ENCODE measurements at places on chromosomes 5 and 9. TPM values are rescaled to one million over a fixed set of nuclear protein-coding genes. Genes with fewer than 3 reads are reported as not detected.

GRCh38 chr9:127905004-127905728 lies 5.8 kb upstream of the ST6GALNAC6 start:
- DNase-seq = peak; percentile 69

DNA sequence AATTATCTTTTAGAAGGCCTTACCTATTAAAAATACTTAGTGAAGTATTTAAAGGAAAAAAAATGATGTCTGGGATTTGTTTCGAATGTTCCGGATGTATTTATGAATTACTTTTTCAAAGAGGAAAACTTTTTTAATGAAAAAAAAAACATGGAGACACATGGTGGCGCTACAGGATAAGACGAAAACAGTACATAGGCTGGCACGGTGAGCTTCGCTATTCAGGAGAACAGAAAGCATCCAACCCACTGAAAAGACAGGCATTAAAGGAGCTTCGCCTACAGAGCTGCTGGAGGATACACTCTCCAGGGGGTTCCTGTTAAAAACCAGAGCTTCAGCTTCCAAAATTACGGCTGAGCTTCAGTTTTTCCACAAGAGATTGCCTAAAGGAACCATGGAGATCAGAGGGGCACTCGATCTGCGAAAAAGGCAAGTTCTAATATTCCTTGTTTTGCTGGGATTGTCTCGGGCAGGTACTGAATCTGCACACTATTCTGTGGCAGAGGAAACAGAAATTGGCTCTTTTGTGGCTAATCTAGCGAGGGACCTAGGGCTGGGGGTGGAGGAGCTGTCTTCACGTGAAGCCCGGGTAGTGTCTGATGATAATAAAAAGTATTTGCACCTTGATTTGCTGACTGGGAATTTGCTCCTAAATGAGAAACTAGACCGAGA lies at the start of gene PCDHB14:
Gene PCDHB14 (plus strand): TSS at position 232 of the 672 bp plus-strand sequence. CDS start 163 bp downstream, at position 395.
- no peak for DNase-seq

- DNase-seq = no peak
Measured at GRCh38 chr9:76608575-76609273, 149.7 kb downstream of the GCNT1 start.

GRCh38 chr5:135631391-135631790 lies 52.6 kb upstream of the CXCL14 start:
- no peak for DNase-seq

PDE6A gene
- not detected for total RNA-seq

ZCCHC10 gene
- 30.6 TPM for total RNA-seq

PHF24 gene
- total RNA-seq = 1.00 TPM

GRCh38 chr5:154755361-154756008 lies at the start of gene LARP1:
Gene LARP1 (plus strand): TSS chr5:154755377. CDS start chr5:154755758, 381 bp downstream.
- peak; percentile 36 for DNase-seq

DNA sequence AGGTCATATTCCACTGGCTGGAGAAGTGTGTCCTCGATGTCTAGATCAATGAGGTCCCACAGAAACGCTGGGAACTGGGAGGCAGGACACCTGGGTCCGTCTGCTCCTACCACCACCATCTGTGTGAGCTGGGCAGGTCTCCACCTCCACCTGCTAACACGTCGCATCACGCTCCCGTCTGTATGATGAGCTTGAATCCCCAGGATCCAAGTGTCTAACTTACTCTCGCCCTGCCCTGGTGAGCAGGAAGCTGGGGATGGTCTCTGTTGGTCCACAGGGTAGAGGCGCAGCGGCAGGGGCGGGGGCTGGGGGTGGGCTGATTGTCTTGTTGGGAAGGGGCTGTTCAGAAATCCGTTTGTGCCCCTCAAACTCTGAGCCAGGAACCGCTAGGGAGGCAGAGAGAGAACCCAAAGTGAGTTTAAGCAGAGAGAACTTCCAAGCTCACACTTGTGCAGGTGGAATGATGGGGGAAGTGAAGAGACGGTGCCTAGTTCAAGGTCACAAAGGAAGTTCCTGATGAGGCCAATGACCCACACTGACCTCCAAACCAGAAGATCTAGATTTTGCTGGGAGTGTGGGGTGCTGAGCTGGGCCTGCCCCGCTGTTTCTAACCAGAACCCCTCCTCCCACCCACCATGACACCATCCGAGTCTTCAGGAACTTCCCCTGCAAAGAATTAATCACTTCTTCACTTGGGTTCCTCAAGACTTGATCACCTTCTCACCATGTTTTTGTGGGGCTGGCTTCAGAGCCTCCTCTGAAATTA lies 21.1 kb downstream of the ORM2 start:
- DNase-seq = peak; percentile 49

GRCh38 chr5:33319841-33320240 lies 120.9 kb upstream of the TARS1 start:
- DNase-seq = no peak

MEIKIN gene
- total RNA-seq = not detected

DNA sequence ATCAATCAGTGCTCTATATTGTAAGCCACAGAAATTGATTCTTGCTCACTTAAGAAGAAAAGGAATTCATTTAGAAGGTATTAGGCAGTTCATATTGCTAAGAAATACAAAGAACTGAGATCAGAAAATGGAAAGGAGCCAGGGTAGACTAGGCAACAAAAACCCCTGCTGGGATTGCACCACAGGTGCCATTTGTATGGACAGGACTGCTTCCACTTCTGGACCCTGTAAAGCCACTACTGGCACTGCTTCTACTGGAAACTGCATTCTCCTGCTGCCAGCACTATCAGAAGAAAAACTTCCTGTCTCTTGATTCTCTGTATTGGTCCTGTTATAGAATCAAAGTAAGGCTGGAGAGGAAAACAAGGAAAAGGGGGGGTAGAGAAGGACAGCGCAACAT lies 45.9 kb downstream of the CERT1 start:
- DNase-seq = no peak

- no peak for DNase-seq
Measured at GRCh38 chr5:55411876-55412275, 104.1 kb downstream of the MTREX start.

DNA sequence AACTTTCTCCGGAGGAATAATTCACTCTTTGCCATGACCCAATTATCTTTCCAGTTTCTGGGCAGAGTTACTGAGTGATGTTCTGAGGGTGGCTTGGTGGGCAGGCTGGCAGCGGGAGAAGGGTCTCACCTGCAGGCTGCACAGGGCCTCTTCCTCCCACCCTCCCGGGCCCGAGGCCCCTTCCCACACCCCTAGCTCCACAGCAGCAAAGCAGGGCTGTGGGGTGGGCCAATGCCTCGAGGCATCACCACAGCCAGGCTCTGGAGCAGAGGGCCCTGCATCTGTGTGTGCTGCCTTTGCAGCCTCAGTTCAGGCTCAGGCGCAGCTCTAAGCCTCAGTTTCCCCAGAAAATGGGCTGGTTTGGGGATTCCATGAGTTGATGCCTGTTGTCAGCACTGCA lies 120.2 kb upstream of the FOXD4L5 start:
- no peak for DNase-seq

GRCh38 chr9:81563020-81563407 lies 126.3 kb downstream of the TLE1 start:
- DNase-seq = no peak

- no peak for DNase-seq
Measured at GRCh38 chr9:79857188-79857587, 285.4 kb downstream of the TLE4 start.

GRCh38 chr9:104854613-104855012 lies 73.3 kb downstream of the ABCA1 start:
- DNase-seq = no peak

DNA sequence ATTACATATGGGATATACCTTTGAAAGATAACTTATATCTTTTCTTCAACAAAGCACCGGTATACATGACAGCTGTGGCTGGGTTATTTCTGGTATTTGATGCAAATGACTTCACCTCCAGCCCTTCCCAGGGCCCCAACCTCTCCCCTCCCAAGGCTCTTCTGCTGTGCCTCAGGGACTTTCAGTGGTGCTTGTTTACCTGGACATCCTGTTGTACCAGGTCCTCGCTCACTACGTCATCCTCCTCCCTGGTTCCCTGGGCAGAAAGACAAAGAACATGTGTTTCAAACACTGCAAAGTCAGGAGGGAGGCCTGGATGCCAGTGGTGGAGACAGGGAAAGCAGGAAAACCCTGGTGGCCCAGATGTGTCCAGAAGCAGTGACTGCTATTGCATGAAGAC lies 23.4 kb downstream of the ANXA6 start:
- DNase-seq = no peak

PCDH1 gene
- total RNA-seq = 0.25 TPM

- DNase-seq = no peak
Measured at GRCh38 chr9:108130905-108131304, 641.3 kb upstream of the KLF4 start.

FOXD4 gene
- total RNA-seq = 0.38 TPM

- no peak for DNase-seq
Measured at GRCh38 chr9:83466877-83467276, 71.3 kb downstream of the FRMD3 start.

GRCh38 chr5:117296872-117297271 lies 722.2 kb upstream of the SEMA6A start:
- DNase-seq = no peak

DNA sequence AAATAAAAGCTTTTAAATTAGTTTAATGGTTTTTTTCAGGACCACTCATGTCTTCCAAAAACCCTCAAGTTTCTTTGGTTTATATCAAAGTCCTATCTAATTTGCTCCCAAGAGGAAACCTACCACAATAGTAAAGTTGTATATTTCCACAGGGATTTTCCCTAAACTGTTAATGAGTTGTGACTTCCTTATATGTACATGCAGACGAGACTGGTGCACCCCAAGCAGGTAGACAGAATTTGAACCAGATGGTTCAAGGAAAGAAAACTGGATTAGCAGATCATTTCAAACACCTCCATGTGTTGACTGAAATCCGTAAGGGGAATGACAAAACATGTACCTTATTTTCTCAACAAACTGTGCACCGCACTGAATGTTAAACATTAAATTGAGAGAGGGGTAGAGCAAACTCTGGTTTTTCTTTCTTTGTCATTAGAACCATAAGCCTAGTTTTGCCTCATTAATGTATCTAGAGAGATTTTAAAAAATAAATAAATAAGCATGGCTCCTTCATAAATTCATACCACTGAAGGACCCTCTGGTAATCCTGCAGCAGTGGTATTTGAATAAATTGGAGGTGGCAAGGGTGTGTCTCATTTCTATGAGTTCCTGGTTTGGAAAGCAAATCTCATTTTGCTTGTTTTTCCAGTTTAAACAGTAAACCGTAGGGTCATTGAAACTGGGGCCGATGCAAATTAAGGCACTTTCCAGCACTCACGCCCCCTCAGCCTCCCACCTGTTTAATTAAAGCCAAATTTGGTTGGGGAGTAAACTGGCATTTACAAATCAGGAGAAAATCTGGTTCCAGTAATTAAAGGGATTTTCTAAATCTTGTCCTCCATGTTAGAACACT lies 51.1 kb downstream of the ENC1 start:
- no peak for DNase-seq

C8G gene
- 2.6 TPM for total RNA-seq

DNA sequence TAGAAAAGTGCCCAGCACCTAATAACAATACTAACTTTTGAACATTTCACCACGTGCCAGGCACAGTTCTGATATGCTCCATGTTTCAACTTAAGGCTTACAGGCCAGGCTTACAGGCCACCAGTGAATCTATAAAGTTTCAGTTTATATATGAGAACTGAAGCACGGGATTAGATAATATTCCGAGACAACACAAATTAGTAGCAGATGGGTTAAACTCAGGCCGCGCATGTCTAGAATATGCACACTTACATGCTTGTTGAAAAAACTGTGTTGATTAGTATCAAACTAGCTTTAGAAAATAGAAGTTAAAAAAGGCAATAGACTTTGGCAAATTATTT lies 587.9 kb downstream of the MTRR start:
- DNase-seq = no peak

DNA sequence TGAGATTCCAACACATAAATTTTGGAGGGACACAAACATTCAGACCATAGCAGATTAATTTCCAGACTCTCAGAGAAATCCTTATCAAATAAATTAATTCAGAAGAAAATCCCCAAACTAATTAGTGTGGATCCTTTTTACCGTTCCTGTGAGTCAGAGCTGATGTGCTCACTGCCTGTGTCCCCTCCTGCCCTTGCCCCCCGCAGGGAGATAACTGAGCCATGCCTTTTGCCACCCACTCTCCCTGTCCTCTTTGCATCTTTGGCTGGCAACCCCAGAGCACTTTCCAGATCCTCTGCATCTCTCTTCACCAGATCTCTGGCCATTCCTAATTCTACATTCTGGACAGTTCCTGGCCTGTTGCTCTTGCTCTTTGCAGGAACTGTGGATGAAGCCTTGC lies 135.4 kb upstream of the MAP1B start:
- DNase-seq = no peak

DNA sequence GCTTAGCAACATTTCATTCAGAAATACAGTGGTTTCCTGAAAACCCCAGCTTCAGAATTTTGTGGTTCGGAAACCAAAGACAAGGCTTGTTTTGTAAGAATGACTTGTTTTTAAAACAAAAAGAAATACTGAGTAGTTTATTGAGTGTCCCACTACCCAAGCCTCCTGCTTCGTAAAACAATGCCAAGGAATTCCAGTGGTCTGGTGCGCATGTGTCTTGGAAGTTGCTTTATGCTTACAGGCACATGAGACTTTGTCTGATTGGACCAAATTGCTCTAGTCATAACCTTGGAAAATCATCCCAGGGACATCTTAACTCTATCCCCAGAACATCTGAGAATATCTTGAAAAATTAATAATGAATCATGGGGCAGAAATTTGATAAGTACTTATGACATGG lies 77.1 kb upstream of the FST start:
- no peak for DNase-seq

- no peak for DNase-seq
Measured at GRCh38 chr9:97412626-97413385, 910 bp downstream of the TDRD7 start.

DNA sequence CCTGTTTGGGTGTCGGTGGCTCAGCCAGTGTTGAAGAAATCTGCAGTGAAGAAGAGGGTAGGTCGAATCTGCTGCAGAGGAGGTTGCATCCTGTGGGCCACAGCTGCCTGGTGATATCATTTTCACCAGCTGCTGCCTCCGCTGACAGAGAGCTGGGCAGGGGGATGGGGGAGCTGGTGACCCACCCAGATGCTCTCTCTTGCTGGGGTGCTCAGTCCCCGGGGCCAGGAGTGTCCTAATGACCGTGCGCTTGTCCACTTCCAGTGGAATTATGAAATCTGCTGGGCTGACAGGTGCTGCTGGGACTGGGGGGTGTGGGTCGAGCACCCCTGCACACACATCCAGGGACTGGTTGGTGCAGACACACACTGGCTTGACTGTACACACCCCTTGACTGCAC lies 83.2 kb upstream of the IRX4 start:
- no peak for DNase-seq

GRCh38 chr5:143521846-143522400 lies 118.4 kb upstream of the NR3C1 start:
- no peak for DNase-seq

All from activated T-cell treated with anti-CD3 and anti-CD28 coated beads, Interleukin-2, amount 50 U/mL, for 72 hours (primary cell).